ENCODE measurements at places on chromosomes 3 and 15.

GRCh38 chr3:34263101-34263621 lies 464.7 kb downstream of the PDCD6IP start:
- DNase-seq, result no peak

DNA sequence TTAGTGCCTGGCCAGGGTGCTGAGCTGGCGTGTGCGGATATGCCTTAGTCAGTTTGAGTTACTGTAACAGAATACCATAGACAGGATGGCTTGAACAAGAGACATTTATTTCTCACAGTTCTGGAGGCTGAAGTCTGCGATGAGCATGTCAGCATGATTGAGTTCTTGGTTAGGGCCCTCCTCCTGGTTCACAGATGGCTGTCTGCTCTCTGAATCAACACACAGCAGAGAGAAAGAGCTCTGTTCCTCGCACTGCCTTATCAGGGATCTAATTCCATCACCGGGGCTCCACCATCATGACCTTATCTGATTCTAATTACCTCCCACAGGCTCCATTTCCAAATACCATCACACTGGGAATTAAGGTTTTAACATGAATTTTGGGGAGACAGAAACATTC lies 386.6 kb upstream of the DPH6 start:
- DNase-seq, result no peak

- DNase-seq, result no peak
These were observed 22.8 kb upstream of the SLC15A2 start for GRCh38 chr3:121871430-121871829.

GRCh38 chr3:64612916-64613526 lies 74.8 kb downstream of the ADAMTS9 start:
- no peak for DNase-seq

DNA sequence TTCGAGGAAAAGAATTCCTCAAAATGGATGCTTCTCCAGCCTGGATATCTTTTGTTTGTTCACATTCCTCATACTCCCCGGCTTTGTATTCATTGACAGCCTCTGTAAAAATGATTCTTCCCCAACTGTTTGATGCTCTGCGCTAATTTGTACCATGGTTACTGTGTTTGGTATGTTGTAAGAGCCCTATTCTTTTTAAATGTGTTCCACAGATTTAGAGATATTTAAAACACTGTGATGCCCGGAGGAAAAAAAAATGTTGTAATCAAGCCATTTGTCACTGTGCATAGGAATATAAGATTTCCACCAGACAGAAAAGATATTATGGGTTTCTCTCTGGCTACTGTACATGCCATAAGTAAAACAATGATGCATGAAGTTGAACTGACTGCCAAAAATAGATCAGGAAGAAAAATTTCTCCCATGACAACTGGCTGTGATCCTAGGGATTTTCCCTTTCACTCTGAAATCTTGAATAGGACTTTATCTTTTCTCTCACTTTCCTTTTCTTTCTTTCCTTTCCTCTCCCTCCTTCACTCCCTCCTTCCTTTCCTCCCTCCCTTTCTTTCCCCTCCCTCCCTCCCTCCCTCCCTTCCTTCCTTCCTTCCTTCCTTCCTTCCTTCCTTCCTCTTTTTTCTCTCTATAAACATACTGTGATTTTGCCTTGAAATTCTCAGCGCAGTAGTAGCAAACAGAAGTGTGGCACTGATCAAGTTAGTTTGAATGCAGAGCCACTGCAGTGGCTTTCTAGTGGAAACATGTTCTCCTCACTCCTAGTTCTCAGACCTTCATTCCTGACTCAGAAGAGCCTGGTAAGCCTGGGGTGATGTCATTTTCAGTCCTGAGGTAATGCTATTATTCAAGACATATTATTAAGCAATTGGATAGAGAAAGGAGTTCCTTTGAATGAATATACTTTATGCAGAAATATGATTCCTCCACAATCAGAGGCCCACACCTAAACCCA lies 254.9 kb upstream of the TBL1XR1 start:
- no peak for DNase-seq

- no peak for DNase-seq
These were observed 58.7 kb downstream of the RPN1 start for GRCh38 chr3:128591738-128592426.

DNA sequence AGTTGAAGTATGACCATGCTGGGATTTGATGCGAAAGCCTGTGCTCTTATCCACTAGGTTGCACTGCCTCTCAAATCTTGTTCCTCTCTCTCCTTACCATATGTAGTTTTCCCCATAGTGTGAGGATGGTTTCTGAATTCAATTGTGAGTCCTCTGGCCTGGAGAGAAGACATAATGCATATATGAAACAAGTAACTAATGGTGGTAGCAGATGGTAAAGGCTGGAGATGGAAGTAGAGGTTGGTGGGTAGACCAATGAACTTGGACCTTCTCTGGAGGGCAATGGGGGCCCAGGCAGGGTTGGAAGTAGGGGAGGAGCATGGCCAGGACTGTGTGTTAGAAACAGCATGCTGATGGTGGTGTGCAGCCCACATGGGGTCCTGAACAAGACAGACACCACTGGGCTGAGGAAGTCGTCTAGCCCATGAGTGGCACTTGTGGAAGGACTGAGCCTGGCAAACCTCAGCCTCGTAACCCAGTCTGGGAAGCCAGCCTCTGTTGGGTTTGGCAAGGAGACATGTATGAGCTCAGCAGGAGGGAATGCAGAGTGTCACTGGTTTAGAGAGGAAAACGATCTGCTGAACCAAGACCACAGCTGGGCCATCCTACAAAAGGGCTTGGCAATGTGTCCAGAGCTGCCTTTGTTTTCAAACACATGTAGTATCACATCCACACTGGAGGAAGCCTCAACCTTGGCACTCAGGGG lies 18.5 kb upstream of the LMCD1 start:
- DNase-seq, result no peak

- DNase-seq, result no peak
These were observed 27.9 kb downstream of the FEM1B start for GRCh38 chr15:68305420-68305871.

GRCh38 chr15:50883903-50884302 lies 24.6 kb upstream of the AP4E1 start:
- no peak for DNase-seq

DNA sequence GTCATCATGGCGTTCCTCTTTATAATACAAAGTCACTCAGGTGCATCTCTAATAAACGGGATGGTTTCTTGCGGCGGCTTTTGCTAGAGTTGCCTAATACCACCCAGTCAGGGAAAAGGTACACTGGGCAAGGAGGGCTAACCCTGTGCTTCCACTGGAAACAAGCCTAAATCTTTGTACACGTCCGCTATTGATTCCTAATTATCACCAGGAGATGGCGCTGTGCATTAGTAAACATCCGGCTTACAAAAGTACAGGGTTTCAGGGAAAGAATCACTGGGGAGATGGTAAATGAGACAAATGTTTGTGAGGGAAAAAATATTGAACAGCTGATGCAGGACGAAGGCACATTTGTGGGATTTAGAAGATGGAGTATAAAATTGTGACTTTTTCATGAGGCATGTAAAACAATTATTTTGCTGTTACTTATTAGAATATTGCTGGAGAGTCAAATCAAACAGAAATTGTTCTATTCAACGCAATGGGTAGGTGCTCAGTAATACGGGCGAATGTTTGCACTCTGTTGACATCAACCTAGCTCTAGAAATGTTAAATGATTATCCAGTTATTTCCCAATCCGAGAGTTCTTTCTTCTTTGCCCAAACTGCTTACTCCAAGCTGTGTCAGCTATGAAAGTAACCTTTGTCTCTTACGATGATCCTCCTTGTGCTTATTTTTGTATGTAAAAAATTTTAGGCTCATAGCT lies 50.6 kb downstream of the GMNC start:
- DNase-seq, result no peak

DNA sequence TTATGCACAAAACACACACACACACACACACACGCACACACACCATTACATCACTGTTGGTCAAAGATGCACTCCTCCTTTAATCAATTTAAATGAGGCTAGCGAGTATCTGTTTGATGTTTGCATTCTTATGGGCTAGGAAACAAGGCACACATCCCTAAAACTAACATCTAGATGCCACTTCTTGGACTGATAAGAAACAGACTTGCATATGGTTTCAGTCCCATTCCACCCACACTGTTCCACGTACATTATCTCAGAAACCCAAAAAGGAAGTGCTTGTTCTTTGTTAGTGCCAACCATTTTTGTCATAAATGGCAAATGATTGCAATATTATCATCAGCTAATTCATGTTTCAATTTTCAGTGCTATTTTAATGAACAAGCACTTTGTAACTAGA lies 69.5 kb downstream of the CCR1 start:
- DNase-seq, result no peak

- no peak for DNase-seq
These were observed 550.2 kb downstream of the PYDC2 start for GRCh38 chr3:192011137-192011536.

DNA sequence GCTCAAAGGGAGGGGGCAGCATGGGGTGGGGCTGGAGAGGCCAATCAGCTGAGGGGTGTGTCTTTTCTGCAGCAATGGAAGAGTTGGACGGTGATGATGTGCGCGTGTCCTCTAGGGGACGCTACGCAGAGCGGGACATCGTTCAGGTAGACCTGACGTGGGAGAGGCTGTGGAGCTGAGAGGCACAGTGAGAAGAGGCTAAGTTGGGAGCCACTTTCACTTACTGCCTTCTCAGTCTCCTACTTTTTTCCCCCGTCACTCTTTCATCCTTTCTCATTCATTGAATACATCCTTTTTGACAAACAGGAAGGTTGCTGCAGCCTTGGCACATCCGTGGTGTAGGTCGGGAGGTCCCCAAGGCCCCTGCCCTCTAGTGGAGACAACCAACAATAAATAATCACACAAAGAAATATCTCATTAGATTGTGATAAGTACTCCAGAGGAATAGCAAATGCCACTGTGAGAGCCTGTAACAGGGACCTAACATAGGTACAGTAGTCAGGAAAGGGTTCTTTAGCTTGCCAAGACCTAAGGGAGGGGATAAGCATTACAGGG lies 4.4 kb upstream of the BRPF1 start:
- DNase-seq, result no peak

DNA sequence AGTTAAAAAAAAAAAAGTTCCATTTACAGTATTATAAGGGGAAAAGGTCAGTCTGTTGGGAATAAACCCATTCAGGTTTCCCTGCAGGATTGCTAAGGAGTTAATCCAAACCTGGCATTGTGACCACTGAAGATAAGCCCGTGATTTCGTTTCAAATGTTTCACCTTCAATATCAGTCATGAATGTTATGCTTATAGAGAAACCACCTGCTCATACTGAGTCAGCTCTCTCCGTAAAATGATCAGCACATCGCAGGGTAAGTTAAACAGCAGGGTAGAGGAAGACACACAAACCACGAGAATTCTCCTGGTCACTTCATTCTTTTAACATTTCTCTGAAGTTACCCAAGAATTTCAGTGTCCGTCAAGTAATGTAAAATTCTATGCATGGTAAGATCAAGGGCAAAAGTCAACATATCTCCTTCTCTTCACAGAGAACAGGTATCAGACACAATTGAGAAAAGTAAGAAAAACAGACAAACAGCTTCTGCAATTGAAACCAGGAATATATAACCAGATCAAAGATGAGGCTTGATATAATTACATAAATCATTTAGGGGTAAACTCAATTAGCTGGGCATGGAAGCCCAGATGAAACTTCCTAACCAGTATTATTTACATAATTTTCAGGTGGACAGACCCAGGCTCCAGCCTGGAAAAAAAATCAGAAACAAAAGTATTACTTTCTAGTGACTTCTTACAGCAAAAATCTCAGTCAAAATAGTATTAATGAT lies 67.6 kb upstream of the ARHGEF3 start:
- no peak for DNase-seq

DNA sequence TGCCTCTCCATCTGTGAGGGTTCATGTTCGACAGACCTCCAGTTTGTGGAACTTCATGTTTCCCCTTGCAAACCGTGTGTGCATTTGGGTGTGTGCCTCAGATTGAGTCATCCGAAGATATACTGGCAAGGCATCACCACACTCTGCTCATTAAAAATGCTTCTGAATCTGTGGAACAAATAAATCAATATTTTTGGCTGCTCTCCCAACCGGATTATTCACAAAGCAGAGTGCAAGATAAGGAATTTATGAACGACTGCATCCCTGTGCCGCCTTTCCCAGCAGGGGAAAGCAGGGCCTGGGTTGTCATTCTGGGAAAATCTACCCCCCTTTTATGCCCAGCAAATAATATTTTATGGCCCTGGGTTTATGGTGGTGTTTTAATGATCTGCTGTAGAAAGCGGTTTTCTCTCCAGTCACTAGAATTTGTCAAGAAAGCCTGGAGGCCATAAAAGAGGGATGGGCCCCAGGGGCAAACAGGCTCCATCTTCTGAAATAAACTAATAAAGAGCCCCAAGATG lies 4.2 kb upstream of the WNT5A start:
- no peak for DNase-seq

DNA sequence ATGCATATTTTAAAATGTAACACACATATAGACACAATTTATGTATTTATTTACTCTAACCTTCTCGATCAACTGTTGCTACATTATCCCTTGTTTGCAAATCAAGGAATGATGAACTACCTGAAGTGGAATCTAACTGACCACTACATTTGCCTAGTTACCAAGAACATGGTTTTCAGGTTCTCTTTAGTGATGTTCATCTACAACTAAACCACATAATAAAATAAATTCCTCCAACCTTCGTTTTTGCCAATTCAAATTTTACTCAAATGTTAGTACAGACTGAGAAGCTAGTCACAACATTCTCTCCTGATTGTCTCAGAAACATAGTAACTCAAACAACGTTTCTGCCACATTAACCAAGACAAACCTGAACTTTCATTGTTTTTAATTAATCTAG lies 521.9 kb downstream of the FOXP1 start:
- DNase-seq, result no peak

DNA sequence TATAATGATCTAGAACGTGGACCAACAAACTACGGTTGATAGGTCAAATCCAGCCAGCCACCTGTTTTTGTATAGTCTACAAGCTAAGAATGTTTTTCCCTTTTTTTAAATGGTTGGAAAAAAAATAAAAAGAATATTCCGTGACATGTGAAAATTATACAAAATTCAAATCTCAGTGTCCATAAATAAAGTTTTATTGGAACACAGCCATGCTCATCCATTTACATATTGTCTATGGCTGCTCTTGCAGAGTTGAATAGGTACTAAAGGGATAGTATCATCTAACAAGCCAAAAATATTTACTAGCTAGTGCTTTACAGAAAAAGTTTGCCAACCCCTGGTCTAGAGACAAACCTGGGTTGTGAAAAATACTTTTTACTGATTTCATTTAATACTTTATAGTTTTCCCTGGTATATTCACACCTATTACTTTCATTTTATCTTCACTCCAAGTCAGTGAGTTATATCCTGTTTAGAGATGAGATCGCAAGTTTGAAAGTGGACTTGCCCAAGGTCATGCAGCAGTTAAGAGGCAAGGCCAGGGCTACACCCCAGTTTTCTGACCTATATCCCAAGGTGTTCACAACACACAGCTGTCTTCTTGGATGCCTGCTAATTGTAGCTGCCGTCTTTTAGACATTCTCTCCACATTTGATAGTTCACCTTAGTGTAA lies 58.4 kb downstream of the IGF2BP2 start:
- DNase-seq, result no peak

GRCh38 chr3:124584552-124585391 lies 145.5 kb upstream of the UMPS start:
- peak; percentile 19 for DNase-seq

- no peak for DNase-seq
These were observed 161.2 kb downstream of the FRMD5 start for GRCh38 chr15:44033894-44034293.

Measured in stimulated activated CD4-positive, alpha-beta T cell treated with anti-CD3 and anti-CD28 coated beads, TNF-alpha, amount 100 ng/mL, for 4 hours (primary cell).